MV-4-11 (cell line): ENCODE measurements at places on chromosomes 5 and 9.

- DNase-seq: peak; percentile 93
Observed at GRCh38 chr5:100901821-100902341, 1.2 kb downstream of the ST8SIA4 start.

DNA sequence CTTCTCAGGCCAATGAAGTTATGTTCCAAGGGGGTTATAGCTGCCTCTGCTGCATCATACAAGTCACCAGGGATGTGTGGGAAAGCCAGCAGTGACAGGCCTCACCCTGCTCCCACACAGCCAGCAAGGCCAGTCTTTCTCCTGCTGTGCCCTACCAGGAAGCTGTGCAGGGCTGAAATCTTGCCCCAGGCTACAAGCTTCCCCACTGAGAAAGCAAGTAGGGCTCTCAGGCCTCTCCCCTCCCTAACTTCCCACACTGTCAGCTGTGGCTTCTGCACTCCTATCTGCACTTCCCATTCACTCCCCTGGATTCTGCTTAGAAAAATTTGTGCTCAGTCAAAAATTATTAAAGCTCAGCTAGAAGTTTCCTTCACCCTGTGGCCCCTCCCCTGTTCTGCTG, 611.2 kb upstream of the ZNF608 start:
- no peak for DNase-seq

- DNase-seq: no peak
Observed at GRCh38 chr9:73402081-73403028, 250.7 kb downstream of the ANXA1 start.

- no peak for DNase-seq
Observed at GRCh38 chr5:6736524-6737042, 23.4 kb downstream of the TENT4A start.

DNA sequence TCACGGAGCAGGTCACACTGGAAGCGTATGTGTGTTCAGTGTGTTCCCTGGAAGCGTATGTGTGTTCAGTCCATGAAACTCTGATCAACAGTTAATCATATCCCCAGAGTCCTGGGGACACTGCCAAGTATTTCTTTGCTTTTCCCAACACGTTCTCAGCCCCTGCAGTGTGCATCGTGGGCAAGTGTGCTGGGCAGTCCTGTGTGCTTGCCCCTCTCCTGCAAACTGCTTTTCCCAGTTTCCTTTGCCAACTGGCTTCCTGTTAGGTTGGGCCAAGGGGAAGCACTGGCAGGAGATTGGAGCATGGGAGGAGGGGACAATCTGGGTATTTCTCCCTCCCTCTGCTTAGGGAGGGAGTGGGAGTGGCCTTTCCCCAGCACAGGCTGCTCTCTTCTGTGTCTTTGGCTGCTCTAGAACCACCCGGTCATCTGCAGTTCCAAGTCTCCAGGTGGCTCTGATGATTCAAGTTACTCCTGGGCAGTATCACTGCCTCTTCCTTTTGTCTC, 36.8 kb upstream of the NEK6 start:
- DNase-seq: no peak
